NK-92 treated with Interleukin-12 subunit alpha and Interleukin-12 subunit beta, amount 100 ng/mL, for 24 hours (cell line): ENCODE measurements at places on chromosomes 2 and 18.

- no peak for DNase-seq
Measured at GRCh38 chr2:231680992-231681852, 27.1 kb upstream of the PTMA start.

DNA sequence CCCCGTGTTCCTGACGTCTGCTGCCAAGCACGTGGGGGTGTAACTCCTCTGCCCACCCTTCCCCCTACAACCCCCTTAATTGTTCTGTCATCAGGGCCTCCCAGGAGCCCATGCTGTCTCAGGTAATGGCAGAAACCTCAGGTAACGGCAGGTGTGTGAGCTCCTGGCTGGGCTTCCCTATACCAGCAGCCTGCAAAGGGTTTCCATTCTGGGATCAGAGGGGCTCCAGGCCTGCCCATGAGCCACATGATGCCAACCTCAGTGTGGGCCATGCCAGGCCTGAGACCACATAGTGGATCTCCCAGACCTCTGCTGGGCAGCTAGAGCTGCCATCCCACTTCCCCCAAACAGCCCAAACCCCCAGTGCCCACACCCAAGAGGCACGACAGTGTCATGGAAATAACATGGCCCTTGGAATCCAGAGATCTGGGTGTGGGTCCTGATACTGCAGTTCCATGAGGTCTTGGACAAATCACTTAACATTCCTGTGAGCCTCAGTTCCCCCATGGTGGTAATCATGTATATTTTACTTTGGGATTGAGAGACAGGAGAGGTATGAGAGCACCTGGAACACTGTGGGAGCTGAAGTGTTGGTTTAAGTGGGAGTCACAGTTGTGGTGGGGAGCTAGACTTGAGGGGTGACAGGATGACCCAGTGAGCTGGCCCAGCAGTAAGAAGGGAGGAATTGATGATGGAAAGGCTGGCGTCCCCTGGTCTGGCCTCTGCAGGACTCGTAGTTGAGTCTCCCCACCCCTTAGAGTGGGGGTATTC lies 59.6 kb downstream of the ATOH8 start:
- no peak for DNase-seq

DNA sequence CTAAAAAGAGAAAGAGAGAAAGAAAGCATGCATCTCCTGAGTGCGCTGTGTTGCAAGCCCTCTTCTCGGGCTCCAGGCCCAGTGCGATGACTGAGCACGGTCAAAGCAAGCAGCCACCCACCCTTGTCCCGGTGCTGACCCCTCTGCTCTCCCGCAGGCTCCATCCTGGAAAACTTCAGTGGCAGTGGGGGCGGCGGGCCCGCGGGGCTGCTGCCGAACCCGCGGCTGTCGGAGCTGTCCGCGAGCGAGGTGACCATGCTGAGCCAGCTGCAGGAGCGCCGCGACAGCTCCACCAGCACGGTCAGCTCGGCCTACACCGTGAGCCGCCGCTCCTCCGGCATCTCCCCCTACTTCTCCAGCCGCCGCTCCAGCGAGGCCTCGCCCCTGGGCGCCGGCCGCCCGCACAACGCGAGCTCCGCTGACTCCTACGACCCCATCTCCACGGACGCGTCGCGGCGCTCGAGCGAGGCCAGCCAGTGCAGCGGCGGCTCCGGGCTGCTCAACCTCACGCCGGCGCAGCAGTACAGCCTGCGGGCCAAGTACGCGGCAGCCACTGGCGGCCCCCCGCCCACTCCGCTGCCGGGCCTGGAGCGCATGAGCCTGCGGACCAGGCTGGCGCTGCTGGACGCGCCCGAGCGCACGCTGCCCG lies 252.5 kb downstream of the GLI2 start:
- no peak for DNase-seq

- no peak for DNase-seq
Measured at GRCh38 chr18:48200631-48201336, 208.4 kb downstream of the ZBTB7C start.

DNA sequence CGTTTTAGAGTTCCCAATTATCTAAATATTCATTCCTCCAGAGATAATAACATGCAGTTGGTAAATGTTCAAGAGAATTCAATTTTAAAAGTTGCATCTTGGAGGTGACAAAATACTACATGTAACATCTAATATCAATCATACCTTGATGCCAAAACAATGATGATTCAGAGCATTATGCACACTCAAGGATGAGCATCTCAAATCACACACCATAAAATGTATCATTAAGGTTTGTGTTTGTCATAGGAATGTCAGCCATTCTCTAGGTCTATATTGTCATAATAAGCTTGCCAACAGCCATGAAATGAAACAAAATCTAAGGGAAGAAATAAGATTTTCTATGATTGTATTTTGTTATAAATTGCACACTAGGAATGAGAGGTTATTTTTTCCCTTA lies 1667.0 kb downstream of the DPP10 start:
- no peak for DNase-seq

DNA sequence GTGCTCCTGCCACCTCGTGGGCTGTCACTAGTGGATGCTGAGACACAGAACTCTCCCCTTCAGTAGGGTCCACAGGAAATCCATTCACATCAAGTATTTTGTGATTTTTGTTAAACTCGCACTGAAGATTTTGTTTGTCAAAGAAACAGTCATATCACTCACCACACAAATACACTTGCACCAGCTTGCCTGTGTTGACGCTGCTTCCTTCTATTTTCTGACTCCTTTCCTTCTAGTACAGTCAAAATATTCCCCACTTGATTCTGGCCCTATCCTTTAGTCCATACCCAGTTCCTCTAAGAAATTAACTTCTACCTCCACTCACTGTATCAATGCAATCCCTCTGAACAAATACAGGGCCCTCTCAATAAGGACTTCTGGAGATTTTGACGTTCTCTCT lies 213.2 kb upstream of the ARL4C start:
- no peak for DNase-seq

DNA sequence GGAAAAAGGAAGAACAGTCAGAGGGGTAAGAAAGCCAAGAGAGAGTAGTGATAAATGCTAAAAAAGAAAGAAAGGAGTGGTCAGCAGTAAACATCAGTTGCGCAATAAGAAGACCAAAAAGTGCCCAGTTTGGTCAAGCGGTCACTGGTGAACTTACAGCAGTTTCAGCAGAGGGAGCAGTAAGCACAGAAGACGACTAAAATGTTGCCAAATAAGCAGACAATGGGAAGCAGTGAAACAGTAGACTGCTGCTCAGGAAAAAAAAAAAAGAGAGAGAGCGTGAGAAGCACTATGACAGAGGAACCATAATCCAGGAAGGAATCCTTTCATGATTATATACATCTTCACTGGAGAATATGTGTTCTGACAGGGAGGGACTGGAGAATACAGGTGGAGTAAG lies 45.8 kb downstream of the DNAJC10 start:
- no peak for DNase-seq

DNA sequence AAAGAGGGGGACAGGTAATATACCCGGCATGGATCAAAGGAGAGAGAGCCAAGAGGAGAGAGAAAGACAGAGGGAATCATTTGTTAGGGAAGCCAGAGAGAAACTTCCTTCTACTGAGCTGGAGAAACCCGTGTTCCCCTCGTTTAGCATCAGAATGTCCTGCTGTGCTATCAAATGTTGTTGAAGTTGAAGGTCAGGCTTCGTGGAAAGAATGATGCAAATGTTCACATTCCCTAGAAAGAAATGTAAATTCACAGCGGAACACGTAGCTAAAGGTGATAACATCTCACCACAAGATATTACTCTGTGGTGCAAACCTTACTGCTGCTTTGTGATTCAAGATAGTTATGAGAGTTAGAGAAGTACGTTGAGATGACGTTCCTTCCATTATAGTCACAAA lies 258.1 kb downstream of the LNPK start:
- DNase-seq: no peak

DNA sequence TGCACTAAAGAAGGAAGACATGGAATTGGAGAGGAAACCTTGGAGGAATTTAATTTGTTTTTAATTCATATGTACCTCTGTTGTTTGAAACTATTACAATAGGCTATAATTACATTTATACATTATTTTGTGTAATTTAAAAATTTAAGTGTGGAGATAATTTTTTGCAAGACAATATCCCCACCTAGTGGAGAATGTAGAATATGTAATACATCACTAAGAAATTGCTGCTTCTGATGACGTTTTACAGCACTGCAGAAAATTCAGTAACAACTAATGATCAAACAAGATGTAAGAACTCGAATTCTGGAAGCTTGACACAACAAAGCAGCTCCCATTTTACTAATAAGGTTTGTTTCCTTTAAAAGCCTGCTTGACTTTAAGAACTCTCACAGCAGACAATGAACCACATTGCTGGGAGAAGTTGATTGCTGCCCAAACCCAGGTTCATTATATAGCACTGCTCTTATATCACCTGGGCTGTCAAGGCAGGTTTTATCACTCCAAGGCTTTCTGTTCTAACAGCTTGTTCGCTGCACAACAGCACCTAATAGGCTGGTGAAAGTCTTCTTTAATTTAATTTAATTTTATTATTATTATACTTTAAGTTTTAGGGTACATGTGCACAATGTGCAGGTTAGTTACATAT lies 53.4 kb downstream of the THADA start:
- no peak for DNase-seq

GRCh38 chr18:76756531-76757253 lies 65.7 kb upstream of the ZNF236 start:
- no peak for DNase-seq

DNA sequence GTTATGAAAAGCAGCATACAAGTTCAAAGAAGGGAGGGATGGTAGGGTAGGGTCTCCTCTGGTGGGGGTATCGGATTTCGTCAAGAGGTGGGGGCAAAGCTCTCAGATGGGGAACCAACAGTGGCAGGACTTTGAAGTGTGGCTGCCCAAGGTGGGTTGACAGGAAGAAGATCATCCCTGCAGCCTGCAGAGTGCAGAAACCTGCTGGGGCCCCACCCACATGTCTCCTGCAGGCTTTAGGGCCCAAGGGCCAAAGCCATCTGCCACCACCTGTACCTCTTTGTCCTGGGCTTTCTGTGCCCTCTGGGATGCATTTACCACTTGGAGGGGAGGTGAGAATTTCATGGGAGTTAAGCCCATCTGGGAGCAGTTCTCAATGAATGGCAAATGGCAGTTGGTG lies 42.7 kb downstream of the KCNF1 start:
- no peak for DNase-seq

- no peak for DNase-seq
Measured at GRCh38 chr18:23521271-23521670, 18.0 kb downstream of the RMC1 start.

- no peak for DNase-seq
Measured at GRCh38 chr18:36328385-36328858, 30.9 kb downstream of the FHOD3 start.

DNA sequence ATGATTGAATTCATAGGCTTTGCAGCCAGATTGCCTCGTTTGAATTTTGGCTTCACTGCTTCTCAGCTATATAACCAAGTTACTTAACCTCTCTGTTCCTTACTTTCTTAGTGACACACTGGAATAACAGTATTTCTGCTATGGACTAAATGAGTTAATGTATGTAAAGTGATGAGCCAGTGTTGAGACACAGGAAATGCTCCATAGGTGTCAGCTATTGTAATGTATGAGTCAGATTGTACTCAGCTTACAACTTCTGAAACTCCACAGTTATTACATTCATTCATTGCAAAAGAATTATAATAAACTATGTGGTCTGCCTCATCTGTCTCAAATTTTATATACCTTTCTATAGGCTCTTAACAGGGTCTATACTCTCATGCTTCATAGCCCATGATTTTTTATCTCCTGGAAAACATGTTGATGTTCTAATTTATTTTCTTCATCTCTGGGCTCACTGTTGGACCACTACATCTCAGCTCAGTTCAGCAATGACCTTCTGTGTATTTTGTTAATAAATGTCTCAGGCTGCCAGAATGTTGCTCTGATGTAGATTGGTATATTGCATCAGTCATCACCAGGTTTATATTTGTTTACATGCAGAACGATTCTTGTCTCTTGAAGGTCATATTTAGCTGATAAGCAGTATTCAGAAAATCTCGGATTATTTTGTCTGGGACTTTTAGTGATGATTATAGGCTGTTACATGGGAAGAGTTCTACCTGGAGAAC lies 76.2 kb downstream of the MAP3K20 start:
- DNase-seq: no peak

- DNase-seq: no peak
Measured at GRCh38 chr2:169082995-169083394, 13.6 kb downstream of the DHRS9 start.

DNA sequence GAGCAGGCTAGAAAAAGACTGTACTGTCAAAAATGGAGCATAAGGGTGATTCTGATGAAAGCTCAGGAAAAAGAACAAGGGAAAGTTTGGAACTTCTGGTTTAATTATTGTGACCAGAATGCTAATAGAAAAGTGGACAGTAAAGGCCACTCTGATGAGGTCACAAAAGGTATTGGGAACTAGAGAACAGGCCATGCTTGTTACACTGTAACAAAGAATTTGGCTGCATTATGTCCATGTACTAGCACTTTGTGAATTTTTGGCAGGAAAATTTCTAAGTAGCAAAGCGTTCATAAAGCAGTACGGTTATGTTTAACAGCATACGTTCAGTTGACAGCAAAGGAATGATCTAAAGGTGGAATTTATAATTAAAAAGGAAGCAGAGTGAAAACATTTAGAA lies 418.6 kb downstream of the TRIB2 start:
- DNase-seq: no peak

DNA sequence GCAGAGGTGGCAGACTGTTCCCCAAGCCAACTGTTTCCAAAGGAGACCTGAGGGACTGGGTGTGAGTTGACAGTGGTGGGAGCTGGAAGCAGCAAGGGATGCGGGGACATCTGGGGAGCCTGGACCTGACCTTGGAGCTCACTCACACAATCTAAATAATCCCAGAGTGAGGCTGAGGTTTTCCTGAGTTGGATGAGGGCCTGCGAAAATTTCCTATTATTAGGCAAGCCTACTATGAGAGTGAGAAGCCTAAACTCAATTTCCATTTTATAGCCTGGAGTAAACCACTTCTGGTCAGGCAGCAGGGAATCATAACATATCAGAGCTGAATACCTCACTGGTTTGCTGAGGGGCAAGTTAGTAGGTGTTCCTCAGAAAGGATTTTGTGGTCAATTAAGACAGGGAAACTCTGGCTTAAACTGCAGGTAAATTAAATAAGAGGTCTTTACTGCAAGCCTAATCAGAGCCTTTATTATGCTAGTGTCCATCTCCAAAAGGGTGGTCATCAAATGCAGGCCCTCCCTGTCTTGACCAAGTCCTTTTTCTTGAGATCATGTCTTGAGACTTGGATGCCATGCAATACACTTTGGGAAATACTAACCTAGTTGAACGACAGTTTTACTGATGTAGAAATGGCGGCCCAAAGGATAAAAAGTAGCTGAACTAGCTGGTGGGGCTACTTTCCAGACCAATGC lies 1.7 kb upstream of the COX5B start:
- DNase-seq: no peak

DNA sequence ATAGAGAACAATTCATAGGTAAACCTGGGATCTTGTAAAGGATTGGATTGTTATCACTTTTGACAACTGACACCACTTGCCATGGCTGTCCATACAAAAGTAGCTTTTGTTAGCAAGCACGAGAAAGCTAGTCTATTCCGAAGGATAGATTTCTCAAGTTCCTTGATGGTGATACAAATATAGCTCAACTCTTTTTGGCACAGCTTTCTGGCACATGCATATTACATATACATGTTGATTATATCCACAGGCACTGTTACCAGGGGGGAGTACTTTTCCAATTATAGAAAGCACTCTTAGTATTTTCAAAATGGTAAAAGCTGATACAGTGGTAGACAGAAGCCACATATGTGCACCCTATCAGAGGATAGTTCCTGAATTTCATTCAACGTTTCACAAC lies 168.9 kb downstream of the UPP2 start:
- DNase-seq: no peak

- DNase-seq: no peak
Measured at GRCh38 chr18:421247-422155, 79.0 kb downstream of the COLEC12 start.

GRCh38 chr2:41722668-41723369 lies 325.0 kb upstream of the PKDCC start:
- DNase-seq: no peak
